Smooth muscle cell of the brain vasculature (primary cell): ENCODE measurements at places on chromosomes 1 and 21.

- DNase-seq = no peak
Measured at GRCh38 chr1:241156231-241156965, 200.6 kb downstream of the RGS7 start.

DNA sequence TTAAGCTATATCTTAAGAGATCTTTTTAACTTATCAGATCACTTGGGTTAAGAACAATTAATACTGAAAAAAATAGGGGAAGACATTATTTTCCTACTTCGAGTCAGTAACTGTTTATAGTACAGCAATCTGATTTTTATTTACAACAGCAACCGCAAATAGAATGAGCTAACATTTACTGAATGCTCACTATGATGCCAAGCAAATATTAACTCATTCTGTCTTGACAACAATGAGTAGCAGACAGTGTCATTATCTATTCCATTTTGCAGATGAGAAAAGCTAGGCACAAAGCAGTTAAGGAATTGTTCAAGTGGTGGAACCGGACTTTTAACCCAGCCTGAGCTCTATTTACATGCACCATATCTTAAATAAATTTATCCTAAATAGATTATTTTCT, 273.7 kb downstream of the NTNG1 start:
- DNase-seq = no peak

DNA sequence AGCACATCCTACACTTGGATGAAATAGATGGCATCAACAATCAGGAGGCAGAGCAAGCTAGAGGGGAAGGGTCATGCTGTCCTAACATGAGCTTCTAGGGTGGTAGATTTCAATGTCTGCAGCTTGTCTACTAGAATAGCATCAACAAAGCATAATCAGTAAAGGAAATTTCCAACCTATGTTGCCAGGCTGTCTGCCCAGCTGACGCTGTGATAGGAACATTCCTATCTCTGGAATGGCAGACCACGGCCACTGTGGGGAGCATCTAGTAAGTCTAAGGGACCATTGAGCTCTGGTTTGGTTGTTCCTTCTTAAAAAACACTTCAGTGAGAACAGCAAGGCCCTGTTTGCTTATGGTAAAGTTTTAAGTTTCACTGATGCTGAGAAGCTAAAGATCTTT, 206.8 kb downstream of the PAPPA2 start:
- DNase-seq = no peak

DNA sequence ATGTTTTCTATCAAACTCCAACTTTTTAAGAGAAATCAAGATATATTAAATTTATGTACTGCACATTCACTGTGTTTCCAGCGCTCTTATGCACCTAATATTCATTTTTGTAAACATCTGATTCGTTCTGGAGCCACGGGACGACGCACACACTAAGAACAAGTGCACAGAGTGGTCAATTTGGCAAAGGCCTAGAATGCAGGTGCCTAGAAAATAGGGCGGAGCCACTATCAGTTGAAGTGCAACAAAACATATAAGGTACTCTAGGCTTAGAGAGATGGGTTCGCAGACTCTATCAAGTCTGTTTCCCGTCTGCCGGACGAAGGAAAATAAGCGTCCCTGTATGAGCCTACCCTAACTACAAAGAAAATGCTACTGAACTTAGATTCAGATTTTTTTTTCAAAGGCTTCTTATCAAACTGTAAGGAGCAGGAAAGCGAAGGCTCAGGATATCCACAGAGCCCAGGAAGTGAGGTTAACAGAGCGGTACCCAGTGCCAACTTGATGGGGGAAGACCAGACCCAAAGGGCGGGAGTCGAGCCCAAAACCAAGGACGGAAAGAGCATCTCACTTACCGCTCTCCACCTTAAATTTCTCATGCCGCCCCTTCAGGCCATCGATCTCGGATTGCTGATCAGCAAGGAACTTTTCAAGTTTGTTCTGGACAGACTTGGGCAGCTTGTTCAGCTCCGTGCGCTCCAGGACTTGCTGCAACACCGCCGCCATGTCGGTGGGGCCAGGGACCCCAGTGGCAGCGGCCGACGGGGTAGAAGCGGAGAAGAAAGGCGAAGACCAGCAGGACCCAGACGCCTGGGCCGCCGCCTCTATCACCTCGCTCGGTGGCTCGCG, 526 bp downstream of the TPR start:
- peak; percentile 6 for DNase-seq

DNA sequence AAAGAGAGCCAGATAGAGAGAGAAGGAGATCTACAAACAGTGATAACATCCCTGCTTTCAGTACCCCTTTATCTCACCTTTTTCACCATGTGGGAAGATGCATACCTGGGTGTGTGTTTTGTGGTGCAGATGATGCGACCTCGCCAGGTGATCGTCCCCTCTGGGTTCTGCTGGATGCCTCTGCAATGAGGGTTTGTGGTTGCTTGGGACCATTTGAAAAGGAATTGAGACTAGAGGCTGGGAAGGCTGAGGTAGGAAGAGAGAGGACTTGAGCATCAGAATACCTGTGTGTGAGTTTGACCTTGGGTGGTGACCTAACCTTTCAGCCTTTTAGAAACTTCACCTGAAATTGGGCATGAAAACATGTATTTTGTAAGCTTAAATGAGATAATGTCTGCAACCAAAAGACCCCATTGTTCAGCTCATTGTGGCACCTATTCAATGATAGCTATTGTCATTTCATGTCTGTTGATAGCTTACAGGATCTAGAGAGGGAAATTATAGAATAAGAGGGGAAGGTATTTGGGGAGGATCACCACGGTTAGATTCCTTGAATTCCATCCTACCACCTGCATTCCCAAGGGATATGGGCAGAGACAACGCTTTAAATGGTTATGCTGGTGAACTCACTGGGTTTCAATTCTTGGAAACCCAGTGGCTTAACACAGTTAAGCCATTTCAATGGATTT, 125.7 kb downstream of the IGSF21 start:
- no peak for DNase-seq

- DNase-seq = no peak
Measured at GRCh38 chr21:29671728-29672127, 268.1 kb downstream of the GRIK1 start.

GRCh38 chr1:62810420-62811274, 26.7 kb downstream of the ATG4C start:
- no peak for DNase-seq

DNA sequence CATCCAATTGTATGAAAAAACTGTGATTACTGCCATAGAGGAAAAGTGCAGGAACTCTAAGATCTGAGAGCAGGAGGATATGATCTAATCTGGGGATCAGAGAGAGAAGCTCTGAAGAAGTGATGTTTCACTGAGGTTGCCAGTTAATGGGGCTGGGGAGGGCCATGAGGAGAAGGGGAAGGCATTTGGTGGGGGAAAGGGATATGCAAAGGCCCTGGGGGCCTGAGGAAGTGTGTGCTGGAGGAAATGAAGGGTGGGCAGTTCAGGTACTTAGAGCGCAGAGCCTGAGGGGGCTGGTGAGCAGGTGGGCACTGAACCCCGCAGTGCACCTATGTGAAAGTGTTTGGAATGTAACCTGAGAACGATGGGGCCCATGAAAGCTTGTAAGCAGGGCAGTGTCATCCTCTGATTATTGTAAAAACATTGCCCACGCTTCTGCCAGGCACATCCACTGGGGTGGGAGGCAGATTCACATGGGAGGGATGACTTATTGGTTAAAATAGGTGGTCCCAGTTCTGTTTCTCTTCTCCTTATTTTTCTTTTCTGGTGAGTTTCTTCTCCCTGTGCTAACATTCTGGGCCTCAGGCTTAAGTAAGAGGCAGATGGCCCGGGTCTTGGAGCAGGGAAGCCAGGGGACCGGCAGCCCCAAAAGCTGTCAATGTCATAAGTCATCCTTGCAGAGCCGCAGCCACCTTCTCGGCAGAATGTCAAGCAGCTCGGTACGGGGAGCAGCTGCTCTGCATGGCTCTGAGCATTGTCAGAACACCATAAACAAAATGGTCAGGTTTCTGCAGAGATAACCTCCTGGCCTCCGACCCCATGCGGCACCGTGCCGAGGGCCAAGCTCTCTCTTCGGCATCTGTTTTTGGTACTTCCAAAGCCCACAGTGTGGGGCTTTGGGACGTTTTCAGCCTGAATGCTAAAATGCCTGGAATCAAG, 492.0 kb upstream of the VAMP3 start:
- DNase-seq = no peak

GRCh38 chr1:168093616-168094015, 43.1 kb downstream of the GPR161 start:
- no peak for DNase-seq

- no peak for DNase-seq
Measured at GRCh38 chr1:159751031-159751430, 29.7 kb upstream of the DUSP23 start.

- DNase-seq = no peak
Measured at GRCh38 chr21:45849651-45850050, 131.9 kb upstream of the COL6A1 start.

DNA sequence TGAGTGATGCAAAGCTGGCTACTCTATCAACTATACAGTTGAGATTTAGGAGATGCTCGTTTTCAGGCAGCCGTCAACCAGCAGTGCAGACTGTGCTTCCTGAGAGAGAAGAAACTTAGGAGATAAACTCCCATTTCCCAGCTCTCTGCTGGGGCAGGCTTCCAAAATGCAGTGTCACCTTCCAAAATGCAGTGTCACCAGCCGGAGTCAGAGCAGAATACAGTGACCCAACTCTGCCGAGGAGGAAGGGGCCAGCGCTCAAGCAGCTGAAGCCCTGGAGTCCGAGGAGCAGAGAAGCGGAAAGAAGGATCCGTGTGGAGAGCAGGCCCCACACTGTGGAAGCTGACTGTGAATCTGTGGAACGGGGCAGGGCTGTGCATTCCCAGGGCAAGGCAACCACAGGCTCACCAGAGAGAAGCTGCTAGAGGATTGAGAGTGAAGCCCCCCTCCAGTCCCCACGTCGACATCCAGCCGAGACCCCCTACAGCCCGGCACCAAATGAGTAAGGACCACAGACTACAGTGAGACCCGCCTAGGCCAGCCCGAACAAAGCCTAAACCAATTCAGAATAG, 703 bp upstream of the KRTAP12-1 start:
- no peak for DNase-seq

DNA sequence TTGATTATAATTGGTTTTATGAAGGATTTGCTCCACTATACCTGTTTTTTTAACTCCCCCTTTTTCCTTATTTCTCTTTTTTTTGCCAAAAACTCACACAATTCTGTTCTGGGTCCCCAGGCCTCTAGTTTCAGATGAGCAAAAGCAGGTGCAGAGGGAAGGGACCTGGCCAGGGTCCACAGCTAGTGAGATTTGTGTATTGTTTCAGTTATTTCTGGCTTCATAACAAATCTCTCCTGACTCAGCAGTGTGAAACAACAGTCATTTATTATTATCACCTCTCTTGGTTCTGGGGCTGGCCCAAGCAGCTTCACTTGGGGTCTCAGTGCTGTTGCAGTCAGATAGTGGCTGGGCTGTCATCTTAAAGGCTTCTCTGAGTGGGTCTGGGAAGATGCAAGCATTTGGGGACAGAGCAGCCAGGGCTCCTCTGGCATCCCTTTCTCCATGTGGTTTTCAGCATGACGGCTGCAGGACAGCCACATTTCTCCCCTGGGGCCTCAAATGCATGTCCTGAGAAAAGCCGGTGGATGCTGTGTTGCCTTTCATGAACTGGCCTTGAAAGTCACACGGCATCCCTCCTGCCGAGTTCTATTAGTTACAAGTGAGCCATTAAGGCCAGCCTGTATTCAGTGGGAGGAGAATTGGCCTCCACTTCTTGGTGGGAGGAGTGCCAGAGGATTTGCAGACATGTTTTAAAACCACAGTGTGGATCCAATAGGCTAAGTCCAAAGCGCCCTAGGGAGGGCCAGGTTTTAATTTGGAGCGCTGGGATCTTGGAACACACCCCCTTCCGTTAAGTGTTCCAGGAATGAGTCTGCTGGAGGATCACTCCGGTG, 137.1 kb downstream of the CAMTA1 start:
- no peak for DNase-seq

DNA sequence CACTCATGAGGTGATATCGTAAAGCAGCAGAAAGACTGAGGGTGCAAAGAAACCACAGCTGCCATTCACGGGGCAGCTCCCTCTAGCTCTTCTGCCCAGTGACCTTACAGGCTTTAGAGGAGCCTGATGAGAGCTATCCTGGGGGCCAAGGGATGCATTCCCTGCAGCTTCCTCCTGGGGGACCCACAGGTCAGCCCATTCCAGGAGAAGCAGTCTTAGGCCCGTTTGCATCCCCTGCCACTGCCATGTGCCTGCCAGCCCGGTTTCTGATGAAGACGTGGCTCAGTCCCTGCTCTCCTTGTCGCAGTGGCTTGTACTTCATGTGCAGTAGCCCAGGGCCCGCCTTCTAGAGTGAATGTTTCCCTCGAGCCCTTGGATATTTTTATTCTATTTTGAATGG, 22.8 kb downstream of the ATP5PO start:
- DNase-seq = no peak

- no peak for DNase-seq
Measured at GRCh38 chr1:224565186-224565585, 50.9 kb upstream of the CNIH3 start.

DNA sequence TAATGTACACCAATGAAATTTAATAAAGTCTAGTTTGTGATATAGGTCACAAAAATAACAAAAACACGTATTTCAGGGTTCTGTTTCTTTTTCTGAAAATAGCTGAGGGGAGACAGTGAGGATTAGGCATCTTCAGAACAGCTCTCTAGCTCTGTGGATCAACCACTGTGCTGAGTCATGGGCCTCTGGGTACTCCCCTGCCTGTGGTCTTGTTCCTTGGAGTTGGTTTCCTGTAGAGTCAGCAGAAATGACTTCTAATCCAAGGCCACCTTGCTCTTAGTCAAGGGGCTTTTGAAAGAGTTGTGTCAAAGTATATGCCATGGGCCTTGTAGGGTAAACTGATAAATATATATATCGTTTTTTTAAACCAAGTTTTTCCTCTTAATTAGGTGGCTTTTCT, 141.8 kb upstream of the ZRANB2 start:
- DNase-seq = no peak

DNA sequence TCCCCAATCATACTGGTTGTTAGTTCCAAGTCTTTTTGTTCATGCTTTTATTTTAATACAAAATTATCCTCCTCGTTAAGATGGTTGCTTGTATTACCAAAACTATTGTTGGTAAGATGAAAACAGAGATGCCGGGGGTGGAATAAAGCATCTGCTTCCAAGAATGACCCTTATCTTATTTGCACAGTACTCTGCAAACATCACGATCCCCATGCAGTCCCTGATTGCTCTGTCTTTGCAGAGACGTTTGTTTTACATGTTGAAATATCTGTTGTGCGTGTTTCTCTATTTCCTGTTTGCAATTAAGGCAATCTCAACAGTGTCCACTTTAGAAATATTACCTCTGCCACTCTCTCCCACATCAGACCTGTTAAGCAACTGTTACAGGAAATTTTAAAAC, 141.3 kb upstream of the NCAM2 start:
- no peak for DNase-seq

DNA sequence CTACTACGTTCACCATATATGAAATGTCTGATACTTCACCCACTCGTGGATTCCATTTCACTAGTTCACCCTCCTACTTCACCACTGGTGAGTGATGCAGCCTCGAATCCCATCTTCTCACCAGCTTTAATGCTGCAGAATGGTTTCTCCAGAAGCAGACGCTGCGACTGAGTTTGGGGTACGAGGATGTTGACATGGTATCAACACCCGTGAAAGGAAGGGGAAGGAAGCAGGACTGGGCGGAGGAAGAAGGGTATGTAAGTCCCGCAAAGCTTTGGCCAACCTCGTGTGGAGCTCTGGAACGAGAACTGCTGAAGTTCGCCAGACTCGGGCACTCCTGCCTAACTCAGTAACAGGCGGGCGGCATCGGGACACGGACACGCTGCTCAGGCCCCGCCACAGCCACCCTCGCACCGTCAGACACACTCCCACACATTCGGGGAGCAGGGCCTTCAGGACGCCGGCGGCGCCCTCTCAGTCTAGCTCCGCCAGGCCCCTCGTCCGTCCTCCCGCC, 833 bp upstream of the DIP2A start:
- DNase-seq = no peak

- DNase-seq = no peak
Measured at GRCh38 chr1:167698313-167698712, 23.5 kb upstream of the MPZL1 start.
